ENCODE measurements at places on chromosomes 2 and 18.

DNA sequence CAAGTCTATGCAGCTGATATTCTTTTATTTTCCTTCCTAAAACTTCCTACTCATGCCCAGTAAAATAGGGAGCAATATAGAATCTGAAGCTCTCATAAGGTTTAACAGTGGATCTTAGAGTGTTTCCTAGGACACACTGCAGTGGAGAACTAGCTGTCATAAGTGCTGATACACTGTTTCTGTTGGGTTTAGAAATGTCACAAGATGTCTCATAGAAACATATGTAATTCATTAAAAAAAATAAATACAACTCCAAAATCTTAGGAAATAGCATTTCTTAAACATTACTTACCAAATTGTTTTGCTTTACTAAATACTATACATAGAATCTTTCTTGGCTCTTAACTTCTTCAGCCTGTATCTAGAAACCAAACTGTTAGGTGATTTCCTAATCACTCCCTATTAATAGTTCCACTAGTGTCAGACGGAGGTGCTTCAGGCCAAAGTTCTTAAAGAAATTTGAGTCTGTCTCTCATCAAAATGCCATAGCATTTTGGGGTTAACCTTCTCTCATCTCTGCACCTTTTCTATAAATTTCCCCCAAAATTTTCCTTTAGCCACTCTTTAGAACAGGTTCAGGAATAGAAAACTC is 93.7 kb downstream of the CERKL start:
- no peak for DNase-seq

DNA sequence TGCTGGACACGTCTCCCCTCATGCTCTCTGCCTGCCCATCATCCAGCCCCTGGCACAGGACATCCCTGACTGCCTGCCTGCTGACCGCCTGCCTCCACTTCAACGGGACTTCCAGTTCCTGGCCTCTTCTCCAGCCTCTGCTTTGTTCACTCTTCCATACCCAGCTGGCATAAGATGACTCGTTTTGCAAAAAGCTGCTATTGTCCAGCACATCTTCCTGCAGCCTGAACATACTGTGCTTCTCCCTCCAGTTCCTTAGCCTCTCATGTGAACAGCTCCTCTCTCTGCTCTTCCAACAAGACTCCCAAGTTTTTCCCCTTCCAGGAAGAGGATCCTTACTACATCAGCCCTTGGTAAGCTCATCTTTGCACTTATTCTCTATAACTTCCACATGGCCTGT is 62.4 kb upstream of the SKOR2 start:
- DNase-seq: no peak

DNA sequence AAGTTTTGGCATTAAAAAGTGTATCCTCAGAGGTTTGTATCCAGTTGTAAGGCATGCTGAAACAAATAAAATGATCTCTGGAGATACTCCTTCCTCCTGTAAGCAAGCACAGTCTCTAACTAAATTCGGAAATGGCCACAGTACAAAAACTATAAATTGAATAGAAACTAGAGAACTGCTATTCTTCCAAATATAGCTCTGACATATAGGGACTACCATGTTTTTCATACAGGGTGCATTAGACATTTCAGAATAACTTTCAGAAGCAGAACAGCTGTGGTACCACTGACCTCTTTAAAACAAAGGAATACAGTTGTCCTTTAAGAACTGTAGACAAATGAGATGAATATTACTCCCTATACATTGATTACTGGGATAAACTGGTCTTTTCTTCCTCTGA is 568.5 kb downstream of the ARHGAP15 start:
- DNase-seq: no peak

GRCh38 chr2:62204998-62205496 is 9.1 kb downstream of the B3GNT2 start:
- DNase-seq: no peak

DNA sequence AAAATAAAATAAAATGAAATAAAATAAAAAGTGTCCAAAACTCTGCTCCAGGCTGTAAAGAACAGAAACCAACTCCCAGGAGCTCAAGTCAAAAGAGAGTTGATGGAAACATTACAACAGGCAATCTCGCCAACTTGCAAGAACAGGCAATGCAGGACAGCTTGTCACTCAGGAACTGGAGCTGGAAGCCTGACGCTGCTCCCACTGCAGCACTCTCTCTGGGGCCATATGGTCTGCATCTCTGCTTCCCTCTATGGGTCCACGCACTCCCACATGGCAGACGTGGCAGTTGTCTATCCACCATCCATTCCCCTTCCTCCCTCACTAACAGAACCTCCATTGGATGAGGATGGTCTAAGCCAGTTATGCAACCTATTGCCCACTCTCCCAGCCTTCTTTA is 23.3 kb upstream of the ARPC2 start:
- no peak for DNase-seq

GRCh38 chr2:239022437-239023260 is 174.8 kb downstream of the TWIST2 start:
- DNase-seq: no peak

DNA sequence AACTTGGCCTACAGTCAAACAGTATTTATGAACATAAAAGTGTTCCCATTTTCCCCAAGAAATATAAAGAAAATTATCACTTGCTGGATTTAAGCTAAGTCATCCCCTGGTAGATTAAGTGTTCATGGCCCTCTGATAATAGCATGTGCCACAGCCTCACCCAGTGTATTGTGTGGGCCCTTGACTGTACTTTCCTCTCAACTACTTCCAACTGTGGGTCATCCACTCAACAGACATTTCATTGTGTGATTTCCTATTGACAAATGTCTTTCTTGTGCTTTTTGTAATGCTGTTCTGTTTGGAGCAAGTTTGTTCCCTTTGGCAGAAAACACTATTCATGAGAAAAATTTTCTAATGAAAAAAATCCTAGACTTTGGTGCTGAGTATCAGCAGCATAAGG is 48.4 kb upstream of the TMEM17 start:
- no peak for DNase-seq

DNA sequence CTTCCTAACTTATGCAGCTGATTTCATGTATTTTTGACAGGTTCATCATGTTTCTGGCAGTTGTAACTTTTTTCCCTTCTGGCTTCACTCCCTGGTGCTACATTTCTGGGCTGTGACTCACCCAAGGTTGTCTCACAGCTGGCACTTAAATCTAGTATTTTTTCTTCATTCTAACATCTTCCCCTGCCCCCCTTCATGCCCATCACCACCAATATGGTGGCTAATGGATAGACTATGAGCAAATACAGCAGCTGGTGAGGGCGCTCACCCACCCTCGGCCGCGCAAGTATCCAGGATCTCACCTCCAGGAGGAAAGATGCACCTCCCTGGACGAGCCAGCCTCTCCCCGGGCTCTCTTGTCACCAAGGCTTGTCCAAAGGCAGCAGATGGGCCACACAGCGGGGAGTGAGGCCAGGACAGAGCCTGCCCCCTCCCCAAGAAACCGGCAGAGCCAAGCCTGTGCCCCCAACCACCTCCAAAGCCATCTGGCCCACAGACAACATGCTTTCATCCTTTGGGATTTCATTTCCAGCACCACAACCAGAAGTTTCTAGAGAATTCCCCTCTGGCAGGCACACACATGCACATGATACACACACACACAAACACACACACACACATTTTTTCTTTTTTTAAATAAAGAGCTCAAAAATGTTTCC is 39.1 kb downstream of the ATOH8 start:
- no peak for DNase-seq

GRCh38 chr2:241559323-241560161 is 997 bp downstream of the BOK start:
- no peak for DNase-seq

GRCh38 chr2:237859533-237860272 is at the start of gene RAMP1:
RAMP1 (plus strand) TSS chr2:237859623; CDS start chr2:237859676, 53 bp downstream.
- DNase-seq: no peak

DNA sequence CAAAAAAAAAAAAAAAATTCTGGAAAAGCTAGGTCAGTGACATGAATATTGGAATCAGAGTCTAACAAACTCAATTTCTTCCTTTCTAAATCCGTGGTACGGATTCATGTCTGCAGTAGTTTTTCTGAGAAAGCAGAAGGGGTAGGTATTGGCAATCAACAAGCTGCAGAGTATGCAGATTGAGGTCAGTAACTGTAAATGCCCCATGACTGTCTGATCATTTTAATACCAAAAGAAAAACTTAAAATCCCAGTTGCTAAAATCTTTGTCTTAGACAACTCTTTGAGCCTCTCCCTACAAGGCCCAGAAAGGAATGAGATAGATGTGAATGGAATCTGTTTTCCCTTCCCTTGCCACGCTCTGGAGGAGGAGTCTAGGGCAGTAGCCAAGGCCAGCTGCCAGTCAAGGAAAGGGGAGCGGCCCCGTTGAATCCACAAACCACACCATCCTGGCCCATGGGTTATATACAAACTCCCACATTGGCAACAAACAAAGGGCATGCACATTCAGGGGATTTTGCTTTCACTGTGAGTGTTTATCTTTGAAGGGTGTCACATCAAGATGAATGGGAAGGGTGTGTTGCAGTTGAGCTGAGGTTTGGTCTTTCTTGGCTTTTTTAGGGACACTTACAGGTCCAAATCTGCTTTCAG is 6.1 kb upstream of the CASP8 start:
- no peak for DNase-seq

- no peak for DNase-seq
Observed at GRCh38 chr2:179669196-179669595, 192.2 kb downstream of the ZNF385B start.

- no peak for DNase-seq
Observed at GRCh38 chr2:230904856-230905447, 20.1 kb downstream of the GPR55 start.

DNA sequence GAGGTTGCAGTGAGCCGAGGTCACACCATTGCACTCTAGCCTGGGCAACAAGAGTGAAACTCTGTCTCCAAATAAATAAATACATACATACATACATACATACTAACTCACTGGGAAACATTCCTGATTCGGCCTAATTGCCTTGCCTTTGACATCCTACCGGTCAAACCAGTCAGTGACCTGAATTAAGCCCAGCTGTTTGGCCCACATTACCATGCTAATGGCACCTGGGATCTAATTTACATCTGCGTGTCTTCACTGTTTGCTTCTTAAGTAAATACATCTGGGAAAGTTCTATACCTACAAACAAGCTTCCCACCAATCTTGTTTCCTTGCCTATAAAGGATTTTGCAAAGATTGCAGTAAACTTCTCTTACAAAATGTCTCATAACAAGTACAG is 230.2 kb upstream of the ZC3H15 start:
- DNase-seq: no peak

DNA sequence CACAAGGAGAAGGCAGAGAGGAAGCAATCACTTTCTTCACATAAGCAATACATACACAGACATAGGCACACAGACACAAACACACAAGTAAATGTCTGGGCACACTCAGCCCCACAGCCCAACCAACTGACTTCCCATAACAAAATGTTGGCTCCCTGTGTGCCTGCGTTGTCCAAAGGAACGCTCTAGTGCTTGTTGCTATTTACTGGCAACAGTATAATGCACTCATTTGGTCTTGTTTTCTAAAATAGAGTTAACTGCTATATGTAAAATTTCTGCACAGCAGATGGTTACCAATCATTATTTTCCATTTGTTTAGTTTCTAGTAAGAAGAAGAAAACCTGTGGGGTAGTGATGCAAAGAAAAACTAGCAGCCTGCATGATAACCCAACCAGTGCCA is 16.5 kb downstream of the FIGN start:
- DNase-seq: no peak

- DNase-seq: no peak
Observed at GRCh38 chr2:144702051-144702450, 182.1 kb upstream of the ZEB2 start.

- no peak for DNase-seq
Observed at GRCh38 chr2:29789911-29790485, 131.4 kb downstream of the ALK start.

- DNase-seq: no peak
Observed at GRCh38 chr2:192978395-192978794, 783.7 kb upstream of the TMEFF2 start.

Measured in activated CD4-positive, alpha-beta T cell treated with anti-CD3 and anti-CD28 coated beads, Interleukin-2, amount 50 U/mL, for 1 hour (primary cell).